ENCODE measurements at places on chromosomes 7 and 10. TPM values are rescaled to one million over a fixed set of nuclear protein-coding genes. Genes with fewer than 3 reads are reported as not detected.

- DNase-seq, result no peak
Measured at GRCh38 chr10:43193496-43194080, 55.3 kb downstream of the CSGALNACT2 start.

DNA sequence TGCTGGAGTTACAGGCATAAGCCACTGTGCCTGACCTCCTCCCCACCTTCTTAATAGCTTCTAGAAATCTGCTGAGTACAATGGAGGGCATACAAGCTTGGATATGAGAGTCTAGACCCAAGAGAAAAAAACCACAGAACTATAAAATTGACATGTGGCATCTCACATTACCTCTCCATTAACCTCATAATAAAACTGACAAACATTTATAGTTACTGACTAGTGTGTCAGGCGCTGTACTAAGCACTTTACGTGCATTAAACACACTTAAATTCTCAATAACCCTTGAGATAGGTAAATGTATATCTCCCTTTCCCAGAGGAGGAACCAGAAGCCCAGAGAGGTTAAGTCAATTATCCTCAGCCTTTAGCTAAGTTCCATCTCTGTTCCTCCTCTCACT lies 300.5 kb upstream of the MYO3A start:
- DNase-seq, result no peak

DNA sequence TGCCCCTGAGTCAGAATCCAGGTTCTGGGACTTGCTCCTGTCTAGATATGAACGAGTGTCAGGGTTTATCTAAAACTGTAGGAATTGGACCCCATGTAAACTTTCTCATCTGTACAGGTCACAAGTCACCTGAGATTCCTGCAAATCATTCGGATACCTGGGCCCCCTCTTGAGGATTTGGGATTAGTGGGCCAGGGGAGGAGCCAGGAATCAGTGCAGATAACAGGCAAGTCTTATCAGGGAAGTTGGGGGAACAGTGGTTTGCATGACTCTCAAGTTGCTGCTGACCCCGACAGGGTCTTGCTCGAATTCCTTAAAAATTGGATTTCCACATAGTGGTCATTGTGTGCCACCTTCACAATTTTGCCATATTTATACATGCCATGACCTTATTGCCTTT lies 188.4 kb upstream of the LYZL1 start:
- no peak for DNase-seq

GRCh38 chr10:120727001-120727400 lies 124.2 kb upstream of the WDR11 start:
- no peak for DNase-seq

DNA sequence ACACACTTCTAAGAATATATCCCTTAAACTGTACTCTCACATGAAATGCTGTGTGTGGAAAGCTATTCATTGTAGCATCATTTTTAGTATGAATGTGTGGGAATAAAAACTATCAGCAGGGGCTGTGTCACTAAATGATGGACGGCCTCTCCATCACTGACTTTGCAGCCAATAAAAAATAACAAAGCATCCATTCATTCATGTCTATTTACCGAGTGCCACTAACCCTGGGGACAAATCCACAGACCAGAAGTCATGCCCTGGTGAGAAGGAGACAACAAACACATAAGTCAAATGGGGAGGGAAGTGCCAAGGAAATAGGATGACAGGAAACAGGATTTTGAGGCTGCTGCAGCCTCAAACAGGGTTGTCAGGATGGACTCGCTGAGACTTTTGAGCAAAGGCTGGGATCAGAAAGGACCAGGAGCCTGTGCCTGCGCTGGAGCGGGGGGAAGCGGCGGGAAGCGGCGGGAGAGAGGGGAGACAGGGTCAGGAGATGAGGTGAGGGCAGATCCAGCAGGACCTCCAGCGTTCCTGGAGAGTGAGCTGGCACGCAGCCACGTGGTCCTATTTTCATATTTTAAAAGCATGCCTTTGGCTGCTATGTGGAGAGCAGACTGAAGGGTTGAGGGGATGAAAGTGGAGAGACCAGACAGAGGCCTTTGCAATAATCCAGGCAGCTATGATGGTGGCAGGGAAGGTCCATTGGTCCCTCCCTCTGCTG lies 2.2 kb upstream of the NOM1 start:
- DNase-seq, result no peak

NODAL gene
- total RNA-seq, result 41.1 TPM

TET1 gene
- 59.2 TPM for total RNA-seq

- peak; percentile 18 for DNase-seq
Measured at GRCh38 chr10:118308664-118309063, 33.5 kb downstream of the FAM204A start.

PKD2L1 gene
- not detected for total RNA-seq

DNA sequence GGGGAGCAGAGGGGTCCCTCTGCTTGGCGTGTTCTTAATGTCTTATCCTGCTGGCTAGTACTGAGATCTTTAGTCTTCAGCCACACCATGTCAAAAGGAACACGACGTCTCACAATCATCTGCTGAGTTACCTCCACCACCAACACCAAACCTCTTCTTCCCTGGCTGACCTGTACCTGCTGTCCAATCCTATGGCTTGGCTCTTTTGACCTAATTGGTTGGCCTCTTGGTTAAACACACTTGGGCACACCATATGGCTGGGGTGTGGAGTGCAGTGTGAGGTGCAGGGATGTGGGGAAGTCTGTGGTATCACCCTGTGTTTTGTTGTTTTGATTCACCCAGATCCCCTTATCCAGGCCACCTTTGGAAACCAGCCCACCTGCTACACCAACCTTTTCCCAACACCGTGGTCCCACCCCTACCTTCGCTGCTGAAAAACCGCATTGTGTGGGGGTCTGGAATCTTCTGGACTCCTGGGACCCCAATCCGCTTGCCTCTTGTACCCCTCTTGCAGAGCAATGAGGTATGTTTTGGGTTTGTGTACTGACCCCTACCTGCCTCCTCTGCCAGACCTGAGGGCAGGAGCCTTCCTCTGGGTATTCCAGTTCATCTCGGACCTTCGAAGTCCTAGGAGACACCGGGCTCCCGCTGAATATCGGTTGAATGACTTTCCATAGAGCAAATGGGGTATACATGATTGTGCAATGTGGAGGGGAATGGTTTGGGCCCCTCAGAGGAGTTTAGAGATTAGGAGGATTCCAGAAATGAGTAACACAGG lies 2.8 kb upstream of the LBX1 start:
- DNase-seq, result no peak

- DNase-seq, result no peak
Measured at GRCh38 chr10:29322918-29323317, 34.0 kb downstream of the LYZL1 start.

TNS3 gene
- 28.3 TPM for total RNA-seq

GRCh38 chr10:11451640-11452260 lies 159.7 kb downstream of the USP6NL start:
- DNase-seq, result no peak

CCDC172 gene
- total RNA-seq, result 3.0 TPM

PTEN gene
- 54.2 TPM for total RNA-seq

- DNase-seq, result no peak
Measured at GRCh38 chr7:48426966-48427555, 255.8 kb downstream of the ABCA13 start.

- no peak for DNase-seq
Measured at GRCh38 chr7:80498481-80499349, 13.1 kb downstream of the GNAT3 start.

- no peak for DNase-seq
Measured at GRCh38 chr7:16055263-16055976, 365.9 kb downstream of the CRPPA start.

- DNase-seq, result no peak
Measured at GRCh38 chr7:158312789-158313188, 274.8 kb downstream of the PTPRN2 start.

BLNK gene
- total RNA-seq, result not detected

All from WTC11 (cell line).